ENCODE measurements at places on chromosomes 6 and 20.

DNA sequence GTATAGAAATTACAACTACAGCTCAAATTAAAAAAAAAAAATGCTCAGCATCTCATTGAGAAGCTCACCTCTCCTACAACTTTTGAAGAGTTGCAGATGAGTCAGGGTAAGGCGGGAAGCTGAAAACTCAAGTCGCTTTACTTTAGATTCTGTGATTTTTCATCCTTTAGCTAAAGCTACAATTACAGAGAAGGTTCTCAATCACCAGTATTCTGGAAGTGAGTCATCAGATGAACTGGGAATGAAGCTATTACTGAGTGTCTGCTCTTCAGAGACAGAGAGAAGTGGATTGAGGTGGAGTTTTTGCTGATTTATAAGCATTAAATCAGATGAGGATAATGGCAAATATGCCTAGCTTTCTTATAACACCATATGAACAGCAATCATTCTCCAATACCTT, 91.9 kb downstream of the TFAP2A start:
- DNase-seq = no peak

GRCh38 chr20:62625921-62626547, 16.3 kb upstream of the SLCO4A1 start:
- DNase-seq = no peak

- no peak for DNase-seq
Measured at GRCh38 chr6:39430871-39431523, 108.5 kb upstream of the KCNK16 start.

- DNase-seq = no peak
Measured at GRCh38 chr6:1667012-1667804, 57.5 kb downstream of the FOXC1 start.

GRCh38 chr20:32195581-32195980, 12.0 kb downstream of the PLAGL2 start:
- DNase-seq = no peak

GRCh38 chr6:12092762-12093161, 80.7 kb downstream of the HIVEP1 start:
- DNase-seq = no peak

- DNase-seq = no peak
Measured at GRCh38 chr6:83190626-83191025, 2.4 kb downstream of the PGM3 start.

DNA sequence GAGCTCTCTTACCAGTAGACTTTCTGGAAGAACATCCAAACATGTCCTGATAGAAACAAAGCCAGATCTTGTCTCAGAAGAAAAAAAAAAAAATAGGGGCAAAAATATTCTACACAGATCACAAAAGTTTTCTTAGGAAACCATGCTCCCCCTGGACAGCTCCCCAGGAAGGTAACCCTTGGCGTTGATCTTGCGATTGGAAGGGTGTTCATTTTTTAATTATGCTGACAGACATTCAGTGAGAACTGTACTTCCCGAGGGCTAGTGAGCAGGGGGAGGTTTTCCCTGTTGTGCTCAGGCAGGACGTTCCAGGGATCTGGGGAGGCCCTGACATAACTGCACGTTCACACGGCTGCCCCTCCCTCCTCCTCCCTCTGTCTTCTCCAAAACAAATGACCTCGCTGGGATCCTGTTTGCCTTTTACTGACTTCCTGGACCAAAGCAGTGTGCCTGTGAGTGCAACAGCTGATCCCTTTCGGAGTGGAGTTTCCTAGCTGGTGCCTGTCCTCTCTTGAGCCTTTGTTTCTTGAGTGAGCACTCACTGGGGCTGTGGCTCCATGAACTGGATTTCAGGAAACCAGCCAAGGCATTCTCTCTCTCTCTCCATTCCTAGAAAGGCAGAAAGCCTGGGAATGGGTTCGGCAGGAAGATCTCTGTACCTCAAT, 46.7 kb downstream of the MARCKS start:
- DNase-seq = no peak

GRCh38 chr6:23940466-23940865, 185.5 kb upstream of the NRSN1 start:
- no peak for DNase-seq

GRCh38 chr20:37223053-37223452, 38.6 kb downstream of the GHRH start:
- DNase-seq = no peak

DNA sequence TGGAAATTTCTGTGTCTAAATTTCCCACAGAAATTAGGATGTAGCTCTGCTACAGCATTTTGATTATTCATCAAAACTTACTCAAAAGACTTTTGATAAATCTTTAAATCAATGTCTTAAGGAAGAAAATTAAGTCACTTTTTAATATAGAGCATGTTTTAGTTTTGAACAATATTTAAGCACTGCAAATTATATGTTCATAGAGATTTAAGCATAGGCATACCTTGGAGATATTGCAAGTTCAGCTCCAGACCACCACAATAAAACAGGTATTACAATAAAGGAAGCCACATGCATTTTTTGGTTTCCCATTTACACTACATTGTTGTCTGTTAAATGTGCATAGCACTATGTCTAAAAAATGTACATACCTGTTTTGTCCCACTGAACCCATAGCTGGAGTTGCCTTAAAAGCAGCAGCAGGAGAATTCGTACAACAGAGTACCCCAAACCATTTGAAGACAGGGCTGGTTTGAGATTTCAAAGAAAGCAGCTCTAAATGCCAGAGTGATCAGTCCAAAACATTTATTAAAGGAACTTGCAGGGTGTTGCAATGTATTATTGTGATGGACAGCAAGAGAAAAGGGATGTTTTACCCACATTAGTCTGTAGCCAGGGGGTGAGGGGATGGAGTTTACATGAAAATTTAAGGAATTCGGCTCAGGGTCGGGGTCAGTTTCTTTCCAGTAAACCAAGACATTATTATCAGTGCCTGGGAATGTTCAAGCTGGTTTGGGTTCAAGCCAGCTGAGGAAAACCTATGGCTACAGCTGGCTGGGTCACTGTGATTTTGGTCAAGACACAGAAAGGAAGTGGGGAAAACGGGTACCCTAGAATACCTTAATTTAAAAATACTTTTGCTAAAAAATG, 6.3 kb upstream of the LOC128125822 start:
- DNase-seq = no peak

- no peak for DNase-seq
Measured at GRCh38 chr20:48984575-48985219, 61.4 kb upstream of the CSE1L start.

DNA sequence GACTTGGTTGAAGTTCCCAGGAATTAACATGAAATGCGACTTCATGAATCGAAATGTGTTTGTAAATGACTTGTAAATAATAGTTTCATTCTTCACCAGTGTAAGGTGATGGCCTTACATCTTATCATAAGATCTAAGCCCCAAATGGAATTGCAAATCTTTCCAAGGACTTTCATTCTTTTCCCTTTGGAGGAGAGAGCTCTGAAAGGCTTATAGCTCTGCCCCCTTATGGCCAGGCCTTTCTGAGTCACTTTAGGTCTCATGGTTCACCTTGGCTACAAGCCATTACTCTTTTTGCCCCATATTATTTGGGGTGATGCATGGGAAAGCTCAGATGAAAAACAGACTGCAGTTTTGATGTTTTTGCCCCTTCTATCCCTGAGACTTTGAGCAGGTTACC, 209.1 kb upstream of the BMP2 start:
- no peak for DNase-seq

- DNase-seq = no peak
Measured at GRCh38 chr6:60867548-60867947, 1418.5 kb downstream of the KHDRBS2 start.

- DNase-seq = no peak
Measured at GRCh38 chr20:8183526-8183925, 51.5 kb downstream of the PLCB1 start.

DNA sequence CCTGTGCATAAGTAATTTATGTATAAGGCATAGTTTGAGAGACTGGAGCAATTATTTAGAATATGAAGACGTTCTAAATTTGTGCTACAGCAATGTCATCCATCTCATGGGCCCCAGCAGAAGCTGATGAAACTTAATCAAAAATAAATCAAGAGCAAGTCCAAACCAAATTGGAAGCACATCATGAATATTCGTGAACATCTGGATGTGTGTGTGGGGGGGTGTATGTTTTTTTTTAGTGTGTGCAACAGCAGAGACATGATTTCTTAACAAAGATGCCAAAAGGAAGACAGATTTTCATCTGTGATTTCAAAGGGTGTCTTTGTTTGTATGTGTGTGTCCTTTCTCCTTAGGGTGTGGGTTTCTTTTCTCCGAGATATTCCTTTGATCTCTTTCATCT, 58.9 kb downstream of the SASH1 start:
- DNase-seq = no peak

- no peak for DNase-seq
Measured at GRCh38 chr6:53264915-53265607, 83.7 kb downstream of the ELOVL5 start.

Data from activated CD8-positive, alpha-beta memory T cell treated with anti-CD3 and anti-CD28 coated beads for 1 hour (primary cell).